Activated naive CD4-positive, alpha-beta T cell treated with Interleukin-2 at 50 U/mL for 16 hours (primary cell): ENCODE measurements at places on chromosomes 5 and 9.

DNA sequence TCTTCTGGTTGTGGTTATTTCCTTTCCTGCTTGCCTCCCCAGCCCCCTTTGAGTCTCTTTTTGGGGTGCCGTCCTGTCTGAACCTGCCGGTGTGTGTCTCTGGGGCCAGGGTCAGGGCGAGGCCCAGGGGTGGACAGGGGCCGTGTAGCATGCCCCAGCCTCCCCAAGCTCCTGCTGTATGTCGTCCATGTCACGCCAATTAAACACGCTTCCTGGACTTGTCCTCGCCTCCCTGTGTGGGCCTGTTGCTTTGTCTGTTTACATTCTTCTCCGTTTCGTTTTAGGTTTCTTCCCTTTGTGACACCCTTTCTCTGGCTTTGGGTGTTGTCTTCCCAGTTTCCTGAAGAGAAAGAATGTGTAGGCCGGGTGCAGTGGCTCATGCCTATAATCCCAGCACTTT lies 28.5 kb upstream of the HMCN2 start:
- DNase-seq: no peak

GRCh38 chr9:136392538-136393449 lies 7.2 kb downstream of the SNAPC4 start:
- DNase-seq: no peak

GRCh38 chr9:114450833-114451706 lies 54.2 kb downstream of the WHRN start:
- DNase-seq: no peak

DNA sequence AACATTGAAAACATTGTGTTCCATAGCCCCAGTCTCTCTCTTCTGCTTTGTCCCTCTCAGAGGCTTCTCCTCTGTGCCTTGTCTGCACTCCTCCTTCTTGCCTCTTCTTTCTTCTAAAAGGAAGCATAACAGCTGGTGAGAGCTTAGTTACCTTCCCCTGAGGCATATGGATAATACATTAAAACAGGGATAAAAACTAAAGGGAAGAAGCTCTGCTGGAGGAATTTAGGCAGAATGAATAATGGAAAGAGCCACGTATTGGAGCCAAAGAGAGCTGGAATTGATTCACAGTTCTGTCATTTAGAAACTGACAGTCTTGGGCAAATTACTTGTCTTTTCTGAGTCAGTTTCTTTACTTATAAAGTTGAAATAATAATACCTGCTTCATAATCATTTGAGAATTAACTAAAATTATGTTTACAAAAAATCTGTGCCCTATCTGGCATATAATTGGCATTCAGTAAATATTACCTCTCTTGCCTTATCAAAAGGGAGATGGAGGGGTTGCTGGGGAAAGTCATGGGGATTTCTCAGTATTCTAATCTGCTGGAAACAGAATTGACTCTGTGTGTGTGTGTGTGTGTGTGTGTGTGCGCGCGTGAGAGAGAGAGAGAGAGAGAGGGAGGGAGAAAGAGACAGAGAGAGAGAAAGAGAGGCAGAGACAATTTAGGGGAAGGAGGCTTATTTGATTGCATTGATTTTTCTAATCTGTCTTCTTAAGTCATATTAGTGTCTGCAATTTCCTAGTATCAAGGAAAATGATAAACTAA lies 20.2 kb downstream of the ZNF474 start:
- DNase-seq: no peak

- DNase-seq: no peak
These were observed 155.2 kb upstream of the PHYKPL start for GRCh38 chr5:178387856-178388190.

- no peak for DNase-seq
These were observed 46.5 kb downstream of the STOM start for GRCh38 chr9:121323449-121324151.

GRCh38 chr5:155008669-155009068 lies 4.9 kb upstream of the KIF4B start:
- DNase-seq: no peak

DNA sequence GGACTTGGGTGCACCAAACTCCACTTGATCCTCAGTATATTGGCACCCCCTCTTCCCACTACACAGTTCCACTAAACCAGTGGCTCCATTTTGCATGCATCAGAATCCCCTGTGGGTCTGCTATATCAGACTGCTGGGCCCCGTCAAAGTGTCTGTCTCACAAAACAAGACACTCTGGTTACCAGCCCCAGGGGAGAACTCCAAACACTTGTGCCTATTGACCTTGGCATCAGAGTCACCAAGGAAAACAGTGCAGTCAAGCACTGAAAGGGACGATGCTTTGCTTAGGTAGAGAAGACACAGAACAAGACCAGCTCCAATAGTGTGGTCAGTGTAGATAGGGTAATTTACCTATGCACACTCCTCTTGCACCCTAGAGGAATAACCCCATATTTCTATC lies 205.8 kb upstream of the RAI14 start:
- DNase-seq: no peak

GRCh38 chr5:57824047-57824446 lies 341.4 kb upstream of the ACTBL2 start:
- no peak for DNase-seq

GRCh38 chr5:150209099-150209635 lies 19.3 kb downstream of the SLC6A7 start:
- DNase-seq: no peak

DNA sequence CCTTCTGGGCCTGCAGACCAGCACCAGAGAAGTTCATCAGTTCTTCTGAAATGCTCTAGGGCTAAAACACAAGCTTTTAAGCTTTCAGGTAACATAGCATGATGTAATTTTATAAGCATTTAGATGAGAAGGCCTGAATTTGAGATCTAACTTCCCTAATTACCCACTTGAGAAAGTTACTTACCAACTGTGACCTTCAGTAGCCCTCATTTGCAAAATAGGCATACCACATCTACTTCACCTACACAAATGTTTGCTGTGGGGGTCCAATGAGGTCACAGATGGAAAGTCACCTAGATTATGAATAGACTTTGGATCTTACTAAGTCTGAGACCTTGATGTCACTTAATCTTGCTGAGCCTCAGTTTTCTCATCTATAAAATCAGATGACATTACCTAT lies 36.5 kb downstream of the FBXO10 start:
- no peak for DNase-seq

GRCh38 chr5:180689071-180689694 lies 39.8 kb upstream of the FLT4 start:
- peak; percentile 30 for DNase-seq

DNA sequence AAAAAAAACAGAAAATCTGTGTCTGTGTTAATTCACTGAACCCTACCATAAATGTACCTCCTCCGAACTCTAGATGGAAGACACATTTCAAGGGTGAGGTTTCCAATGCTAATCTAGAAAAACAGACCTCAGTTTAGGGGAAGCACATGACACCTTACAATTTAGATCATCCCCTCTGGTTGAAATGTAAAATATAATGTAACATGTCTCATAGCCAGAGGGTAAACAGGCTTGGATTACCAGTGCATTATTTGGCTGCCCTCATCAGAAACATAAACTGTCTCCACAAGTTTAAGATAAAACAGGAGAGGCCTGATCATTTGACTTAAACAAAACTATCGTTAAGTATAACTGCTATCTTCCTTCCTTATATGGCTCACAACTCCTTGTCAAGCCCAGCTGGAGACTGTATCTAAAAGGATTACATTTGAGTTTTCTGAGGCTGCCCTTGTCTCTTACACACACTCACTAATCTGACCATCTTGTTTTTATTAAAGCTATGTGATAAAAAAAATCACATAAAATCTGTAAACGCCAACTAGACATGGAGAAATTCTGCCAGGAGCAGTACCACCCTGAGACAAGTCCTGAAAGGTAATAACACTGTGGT lies 105.7 kb downstream of the LURAP1L start:
- no peak for DNase-seq

- no peak for DNase-seq
These were observed 1.3 kb downstream of the ZNF131 start for GRCh38 chr5:43121913-43122484.

DNA sequence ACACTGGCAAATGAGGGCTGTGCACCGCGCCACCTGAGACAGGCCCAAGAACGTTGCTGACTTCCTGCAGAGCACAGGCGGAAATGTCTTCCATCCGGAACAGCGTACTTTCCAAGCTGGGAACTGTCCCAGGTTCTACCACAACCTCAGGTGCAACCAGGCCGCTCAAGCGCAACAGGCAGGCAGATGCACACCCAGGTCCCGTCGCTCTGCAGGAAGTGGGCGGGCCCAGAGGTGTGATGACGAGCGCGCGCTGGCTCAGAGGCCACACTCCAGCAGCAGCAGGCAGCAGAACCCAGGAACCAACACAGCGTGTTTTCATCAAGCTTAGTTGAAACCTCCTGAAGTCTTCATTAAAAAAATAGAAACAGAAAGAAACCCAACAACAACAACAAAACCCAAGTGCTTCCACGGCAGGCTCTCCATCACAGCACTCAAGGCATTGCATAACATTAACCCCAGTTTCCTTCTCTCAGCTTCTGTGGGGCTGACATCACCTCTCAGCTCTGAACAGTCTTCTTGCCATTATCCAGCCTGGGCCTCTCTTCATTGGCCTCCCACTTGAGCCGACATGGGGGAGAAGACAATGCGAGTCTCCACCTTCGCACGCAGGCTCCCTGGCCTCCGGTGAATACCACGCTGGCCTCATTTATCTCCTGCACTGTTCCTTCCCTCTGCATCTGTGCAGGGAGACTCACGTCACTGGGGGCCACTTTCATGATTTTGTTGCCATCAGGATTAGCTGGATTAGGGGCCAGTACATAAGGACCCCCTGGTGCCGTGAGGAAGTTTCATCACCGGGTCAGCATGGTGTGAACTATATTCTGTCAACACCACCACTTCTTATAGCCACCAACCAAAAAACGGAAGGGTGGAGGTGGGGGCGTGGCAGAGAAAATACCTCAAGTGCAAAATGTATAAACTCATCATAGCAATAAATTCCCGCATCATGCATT lies 22.1 kb downstream of the PTCH1 start:
- DNase-seq: peak; percentile 82

DNA sequence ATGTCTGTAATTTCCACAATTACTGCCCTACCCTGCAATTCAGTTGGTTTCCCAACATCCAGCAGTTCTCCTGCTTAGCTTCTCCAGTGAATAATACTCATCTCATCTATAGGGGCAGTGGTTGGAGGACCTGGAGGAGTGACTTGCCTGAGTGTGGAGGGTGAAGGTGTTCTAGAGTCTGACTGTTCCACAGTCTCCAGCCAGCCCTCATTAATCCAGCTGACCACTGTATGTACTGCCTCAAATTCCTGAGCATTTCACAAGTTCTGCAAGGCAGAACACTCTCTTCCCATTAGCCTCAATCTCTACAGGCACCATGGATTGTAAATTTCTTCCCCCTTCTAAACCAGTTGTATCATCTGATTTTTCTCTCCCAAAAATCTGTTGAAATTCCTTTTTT lies 147.4 kb upstream of the NFIL3 start:
- no peak for DNase-seq

DNA sequence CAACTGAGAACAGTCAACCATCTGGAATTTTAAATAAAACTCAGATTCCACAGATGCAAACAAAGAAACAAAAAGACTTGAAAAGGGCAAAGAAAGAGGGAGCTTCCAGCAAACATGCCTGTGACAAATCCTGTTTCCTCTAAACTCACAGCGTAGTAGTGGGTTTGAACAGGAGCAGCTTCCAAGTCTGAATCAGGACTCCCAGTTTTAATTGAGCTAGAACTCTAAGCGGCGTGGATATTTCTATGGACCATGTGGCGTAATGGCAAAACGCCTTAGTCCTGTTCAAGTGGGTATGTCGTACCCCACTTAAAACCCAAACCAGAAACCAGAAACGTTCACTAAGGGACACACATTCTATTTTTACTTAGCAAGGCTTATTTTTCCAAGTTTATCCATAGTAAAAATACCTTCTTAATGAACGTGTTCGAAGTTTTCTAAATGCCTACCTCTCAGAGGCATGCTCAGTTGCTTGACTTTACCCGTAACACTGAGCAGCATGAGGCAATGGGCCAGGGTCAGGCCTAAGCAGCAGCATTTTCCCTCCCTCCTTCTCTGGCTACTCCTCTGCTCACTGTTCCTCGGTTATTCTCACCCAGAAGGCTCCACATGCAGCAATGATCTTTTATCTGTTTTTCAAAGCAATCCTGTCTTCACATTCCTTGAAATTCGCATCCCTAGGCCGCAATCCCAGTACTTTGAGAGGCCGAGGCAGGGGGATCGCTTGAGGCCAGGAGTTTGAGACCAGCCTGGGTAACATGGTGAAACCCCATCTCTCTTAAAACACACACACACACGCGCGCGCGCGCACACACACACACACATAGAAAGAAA lies 77.9 kb downstream of the FNBP1 start:
- no peak for DNase-seq

DNA sequence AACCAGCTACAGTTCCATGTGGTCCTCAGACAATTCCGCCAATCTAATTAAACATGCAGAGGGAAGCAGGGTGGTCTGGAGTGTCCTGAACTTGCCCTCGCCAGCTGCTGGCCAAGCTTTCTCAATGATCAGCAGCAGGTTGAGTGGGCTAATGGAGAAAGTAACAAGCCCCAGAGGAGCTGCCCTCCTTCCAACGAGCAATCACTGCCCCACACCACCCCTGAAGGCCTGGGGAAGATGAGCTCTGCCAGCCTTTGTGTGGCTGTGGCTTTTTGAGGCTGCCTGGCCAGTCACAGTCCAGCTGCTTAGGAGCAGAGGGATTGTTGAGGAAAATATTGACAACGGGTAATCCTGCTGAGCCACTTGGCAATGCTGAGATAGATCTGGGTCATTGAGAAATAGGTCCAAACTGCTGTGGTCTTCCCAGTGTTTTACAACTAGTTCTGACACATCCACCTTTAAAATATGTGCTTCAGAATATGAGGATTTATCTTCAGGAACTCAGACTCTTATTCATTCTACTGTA lies 107.3 kb downstream of the CD180 start:
- DNase-seq: no peak
